NCI-H1930 (cell line): ENCODE measurements at places on chromosomes 3 and 15.
A peak's percentile ranks its signal among the peaks of the same experiment; 100 is the strongest.

- DNase-seq: no peak
Measured at GRCh38 chr3:73491287-73491662, 133.5 kb downstream of the PDZRN3 start.

DNA sequence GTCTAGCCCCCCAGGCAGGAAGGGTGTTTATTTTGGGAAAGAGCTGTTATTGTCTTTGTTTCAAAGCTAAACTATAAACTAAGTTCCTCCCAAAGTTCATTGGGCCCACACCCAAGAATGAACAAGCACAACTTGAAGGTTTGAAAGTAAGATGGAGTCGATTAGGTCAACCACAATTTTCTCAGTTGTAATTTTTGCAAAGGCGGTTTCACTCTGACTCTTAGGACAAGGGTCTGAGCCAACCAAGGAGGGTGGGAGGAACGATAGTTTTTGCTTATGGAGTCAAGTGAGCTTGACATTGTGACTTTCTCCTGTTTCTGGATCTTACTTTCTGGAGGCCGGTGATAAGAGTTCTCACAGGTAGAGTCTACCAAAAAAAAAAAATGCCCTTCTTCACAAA is 5.8 kb upstream of the ZNF770 start:
- no peak for DNase-seq

- no peak for DNase-seq
Measured at GRCh38 chr3:189108067-189108466, 63.7 kb upstream of the TPRG1 start.

GRCh38 chr3:136750209-136750896 is 1.8 kb downstream of the STAG1 start:
- no peak for DNase-seq

DNA sequence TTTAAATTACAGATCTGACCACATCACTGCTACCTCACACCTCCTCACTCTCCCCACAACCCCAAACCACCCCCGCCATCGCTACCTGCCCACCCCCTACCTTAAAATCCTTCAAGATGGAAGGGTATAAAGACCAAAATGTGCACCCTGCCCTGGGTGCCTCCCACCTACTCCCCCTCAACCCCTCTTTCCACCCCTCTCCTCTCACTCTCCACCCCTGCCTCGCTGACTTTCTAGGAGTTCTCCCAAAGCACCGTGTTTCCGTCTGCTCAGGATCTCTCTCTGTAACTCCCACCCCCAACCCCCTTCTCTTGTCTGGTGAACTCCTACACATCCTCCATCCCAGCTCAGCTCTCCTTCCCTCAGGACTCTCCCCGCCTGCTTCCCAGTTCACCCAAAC is 69.1 kb downstream of the MEGF11 start:
- no peak for DNase-seq

DNA sequence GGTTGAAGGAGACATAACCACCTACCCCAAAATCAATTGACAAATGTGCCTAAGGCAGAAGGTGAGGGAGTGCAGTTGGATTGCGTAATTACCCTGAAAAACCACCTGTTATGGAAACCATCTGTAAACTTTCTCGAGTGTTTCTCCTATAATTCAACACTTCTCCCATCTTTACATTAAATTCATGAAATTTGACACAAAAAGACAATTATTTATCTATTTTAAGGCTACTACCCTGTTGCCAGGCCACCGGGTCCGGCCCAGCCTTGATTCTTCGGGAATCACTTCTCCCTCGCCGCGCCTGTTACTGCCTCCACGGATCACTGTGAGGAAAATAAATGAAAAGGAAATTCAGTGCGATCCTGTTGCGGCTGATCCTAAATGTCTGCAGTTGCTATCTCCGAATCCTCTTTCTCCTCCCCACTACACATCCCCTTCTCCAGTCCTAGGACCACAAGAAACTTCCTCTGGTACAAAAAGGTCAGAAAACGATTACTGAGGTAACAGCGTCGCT is 646 bp downstream of the IQCB1 start:
- DNase-seq: no peak

DNA sequence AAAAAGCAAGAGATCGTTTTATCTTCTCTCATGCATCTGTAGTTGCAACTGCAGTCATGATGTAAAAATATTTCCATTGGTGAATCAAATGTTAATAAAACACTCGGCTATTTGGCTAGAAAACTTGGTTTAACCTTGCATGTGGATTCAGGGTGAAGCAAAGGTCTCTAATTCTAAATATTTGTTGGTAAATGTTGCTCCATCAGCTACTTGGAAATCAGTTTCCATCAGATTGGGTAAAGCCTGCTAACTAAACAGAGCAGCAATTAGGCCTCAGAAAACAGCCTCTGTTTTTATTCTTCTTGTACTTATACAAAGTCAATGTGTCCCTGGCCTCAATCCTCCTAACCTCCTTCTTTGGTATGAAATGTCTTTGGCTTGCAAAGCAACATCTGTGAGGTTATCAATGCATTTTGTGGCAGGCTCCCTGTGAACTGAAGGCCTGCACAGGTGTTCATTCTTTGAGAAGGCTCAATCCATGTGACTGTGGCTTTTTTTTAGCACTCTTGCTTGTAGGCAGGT is 312.3 kb downstream of the WDR72 start:
- DNase-seq: no peak

- DNase-seq: peak; percentile 35
Measured at GRCh38 chr3:96813820-96814650, at the start of gene EPHA6. Gene EPHA6, plus strand, starts transcription at chr3:96814594.

DNA sequence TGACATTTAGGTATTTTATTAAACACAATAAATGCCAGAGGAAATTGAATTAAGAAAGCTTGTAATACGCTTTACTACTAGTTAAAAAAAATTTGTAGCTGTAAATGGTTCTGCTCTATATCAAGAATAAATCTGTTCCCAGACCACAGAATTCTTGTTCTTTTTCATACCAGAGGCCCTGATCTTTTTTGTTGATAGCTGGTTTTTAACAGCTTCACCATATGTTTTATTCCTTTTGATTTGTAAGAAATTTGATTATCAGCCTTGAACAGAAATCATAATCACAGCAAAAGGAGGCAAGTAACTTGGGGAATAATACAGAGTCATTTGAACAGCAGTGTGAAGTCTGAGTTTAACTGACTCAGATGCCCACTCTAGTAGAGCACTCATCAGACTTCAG is 202.7 kb downstream of the CNTN4 start:
- DNase-seq: no peak

GRCh38 chr3:88058306-88058580 is 562 bp downstream of the CGGBP1 start:
- no peak for DNase-seq

DNA sequence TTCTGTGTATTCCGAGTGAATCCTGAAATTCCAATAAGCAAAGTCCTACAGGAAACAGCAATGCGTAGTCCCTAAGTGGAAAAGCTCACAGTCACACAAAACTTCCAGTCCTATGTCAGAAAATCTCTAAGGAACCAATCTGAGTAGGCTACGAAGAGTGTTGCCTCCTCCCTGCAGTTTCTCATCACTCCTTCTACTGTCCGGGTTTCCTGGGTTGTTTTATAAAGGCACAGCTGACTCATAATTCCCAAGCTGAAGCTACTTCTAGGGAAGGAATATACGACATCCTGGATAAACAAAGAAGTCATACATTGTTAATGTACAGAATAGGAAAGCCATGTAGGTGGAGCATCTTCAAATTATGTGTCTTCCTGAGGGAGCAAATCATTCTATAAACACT is 65.7 kb upstream of the RGMA start:
- no peak for DNase-seq

GRCh38 chr15:50162969-50163718 is 18.9 kb upstream of the SLC27A2 start:
- DNase-seq: no peak

DNA sequence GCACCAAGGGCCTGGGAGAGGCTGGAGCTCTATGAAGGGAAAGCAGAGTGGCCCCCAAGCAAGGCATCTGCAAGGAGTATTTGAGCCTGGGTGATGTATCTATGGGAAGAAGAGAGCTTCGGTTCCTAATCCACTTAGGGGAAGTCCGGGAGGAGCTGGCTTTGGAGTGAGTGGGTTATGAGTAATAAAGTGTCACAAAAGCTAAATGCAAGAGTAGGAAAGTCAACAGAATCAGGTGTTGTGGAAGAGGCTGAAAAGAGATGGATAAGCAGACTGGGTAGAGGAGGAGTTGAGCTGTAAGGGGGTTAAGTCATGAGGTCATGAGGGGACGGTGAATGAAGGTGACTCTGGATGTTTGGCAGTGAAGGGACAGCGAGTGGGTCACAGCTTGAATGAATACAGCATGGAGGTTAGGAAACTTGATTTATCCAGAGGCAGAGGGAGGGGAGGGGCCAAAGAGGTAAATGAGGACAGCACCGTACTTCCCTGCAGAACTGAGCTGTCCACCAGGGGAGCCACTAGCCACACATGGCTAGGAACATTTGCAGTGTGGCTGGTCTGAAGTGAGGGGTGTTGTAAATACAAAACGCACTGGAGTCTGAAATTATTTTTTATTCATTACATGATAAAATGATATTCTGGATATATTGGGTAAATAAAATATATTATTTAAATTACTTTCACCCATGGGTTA is 83.3 kb downstream of the ADCY5 start:
- DNase-seq: no peak

DNA sequence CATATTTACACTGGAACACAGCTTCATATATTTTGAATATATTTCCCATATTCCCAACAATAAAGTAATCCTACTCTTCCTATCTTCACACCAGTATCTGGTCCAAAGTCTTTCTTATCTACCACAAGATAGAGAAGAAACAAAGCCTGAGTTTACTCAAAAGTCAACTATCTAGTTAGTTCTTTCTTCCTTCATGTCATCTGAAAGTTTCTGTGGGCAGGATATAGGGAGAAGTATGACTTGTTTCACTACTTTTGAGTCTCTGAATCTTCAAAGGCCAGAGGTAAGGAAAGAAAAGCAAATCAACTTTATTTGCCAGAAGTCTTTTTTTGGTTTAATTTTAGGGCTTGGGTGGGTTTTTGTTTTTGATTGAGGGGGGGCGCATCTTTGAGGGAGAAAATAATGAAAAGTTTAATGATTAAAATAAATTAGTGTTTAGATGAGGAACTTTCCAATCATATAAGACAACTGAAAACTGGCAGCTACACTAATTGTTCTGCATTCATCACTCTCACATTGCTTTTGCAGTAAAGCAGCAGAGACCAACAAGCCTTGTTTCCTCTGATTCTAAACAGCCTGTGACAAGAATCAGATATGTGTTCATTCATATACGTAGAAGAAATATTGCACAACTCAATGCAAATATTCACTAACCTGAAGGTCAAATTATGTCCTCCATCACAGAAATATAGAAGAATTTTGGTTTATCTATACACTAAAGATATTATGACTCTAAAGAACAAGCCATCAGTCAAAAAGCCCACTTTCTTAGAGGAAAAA is 421.4 kb downstream of the SHQ1 start:
- no peak for DNase-seq

DNA sequence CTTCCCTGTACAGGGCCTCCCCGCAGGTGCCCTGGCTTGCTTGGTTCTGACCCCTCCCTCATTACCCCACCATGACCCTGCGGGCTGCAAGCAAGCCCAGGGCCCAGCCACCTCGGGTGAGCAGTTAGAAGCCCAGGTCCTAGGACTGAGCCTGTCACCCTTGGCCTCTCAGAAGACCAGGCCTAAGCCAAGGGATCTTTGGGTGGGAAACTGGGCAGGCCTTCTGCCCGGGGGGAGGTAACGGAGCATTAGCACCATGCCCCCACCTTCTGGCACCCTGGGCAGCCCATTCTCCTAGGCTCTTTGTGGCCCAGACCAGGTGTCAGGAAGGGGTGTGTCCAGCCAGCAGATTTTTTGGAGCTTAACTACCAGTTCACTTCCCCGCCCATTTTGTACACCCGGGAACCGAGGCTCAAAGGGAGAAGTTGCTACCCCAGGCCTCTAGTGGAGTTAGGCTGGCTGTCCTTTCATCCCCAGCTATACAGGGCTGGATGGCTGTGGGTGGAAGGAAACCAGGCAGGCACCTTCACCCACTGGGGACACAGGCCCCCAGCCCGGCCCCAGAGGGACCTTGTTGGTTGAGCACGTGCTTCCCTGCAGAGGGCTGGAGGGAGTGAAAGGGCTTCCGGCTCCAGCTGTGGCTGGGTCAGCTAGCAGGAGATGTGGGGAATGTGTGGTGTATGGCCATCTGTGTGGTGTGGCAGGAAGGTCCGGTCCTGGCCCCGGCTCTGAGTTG is 1.4 kb downstream of the CSK start:
- DNase-seq: no peak

DNA sequence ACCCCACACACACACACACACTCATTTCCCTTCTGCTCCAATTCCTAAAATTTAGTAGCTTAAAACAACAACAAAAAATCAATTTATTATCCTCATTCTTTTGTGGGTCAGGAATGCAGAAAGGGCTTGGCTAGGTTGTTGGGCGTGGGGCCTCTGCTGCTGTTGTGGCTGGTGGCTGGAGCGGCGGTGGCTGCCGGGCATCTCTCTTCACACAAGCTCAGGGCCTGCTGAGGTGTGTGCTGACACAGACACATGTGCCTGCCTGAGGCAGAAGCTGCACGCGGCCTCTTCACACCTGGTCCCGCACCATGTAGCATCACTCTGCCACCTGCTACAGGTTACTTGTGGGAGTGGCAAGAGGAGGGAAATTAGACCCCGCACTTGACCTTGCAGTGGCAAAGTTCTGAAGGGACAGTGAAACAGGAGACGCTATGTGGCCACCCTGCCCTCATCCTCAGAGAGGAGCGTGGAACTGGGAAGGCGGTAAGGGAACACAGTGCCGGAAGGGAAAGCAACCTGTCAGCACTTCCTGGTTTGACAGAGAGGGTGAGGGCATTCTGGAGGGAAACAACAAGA is 64.0 kb upstream of the PRR20G start:
- no peak for DNase-seq

- DNase-seq: no peak
Measured at GRCh38 chr3:108428586-108428985, 81.8 kb downstream of the MYH15 start.

- no peak for DNase-seq
Measured at GRCh38 chr3:144915202-144915601, 943.6 kb downstream of the DIPK2A start.

DNA sequence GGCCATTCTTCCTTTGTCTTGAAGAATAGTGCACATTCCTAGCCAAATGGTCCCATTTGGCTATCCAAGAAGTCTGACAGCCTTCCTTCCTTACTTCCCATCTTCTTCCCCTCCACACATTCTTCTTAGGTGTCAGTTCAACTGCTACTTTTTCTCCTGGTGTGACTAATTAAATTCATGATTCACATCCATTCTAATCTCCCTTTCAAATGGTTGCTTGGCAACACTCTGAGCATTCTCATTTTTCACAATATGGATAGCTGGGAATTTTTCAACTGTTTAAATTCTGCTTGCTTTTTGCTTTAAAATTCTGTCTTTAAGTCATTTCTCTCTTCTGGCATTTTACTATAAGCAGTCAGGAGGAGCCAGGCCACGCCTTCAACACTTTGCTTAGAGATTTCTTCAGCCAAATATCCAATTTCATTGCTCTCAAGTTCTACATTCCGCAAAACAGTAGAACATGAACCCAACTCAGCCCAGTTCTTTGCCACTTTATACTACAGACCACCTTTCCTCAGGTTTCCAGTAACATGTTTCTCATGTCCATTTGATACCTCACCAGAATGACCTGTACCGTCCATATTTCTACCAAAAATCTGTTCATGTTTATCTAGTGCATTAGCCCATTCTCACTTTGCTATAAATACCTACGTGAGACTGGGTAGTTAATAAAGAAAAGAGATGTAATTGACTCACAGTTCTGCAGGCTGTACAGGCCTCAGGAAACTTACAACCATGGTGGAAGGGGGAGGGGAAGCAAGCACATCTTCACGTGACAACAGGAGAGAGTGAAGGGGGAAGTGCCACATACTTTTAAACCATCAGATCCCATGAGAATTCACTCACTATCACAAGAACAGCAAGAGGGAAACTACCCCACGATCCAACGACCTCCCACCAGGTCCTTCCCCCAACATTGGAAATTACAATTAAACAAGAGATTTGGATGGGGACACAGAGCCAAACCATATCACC is 31.9 kb upstream of the MCF2L2 start:
- DNase-seq: no peak
